ENCODE measurements at places on chromosomes 1 and 21. TPM values are rescaled to one million over a fixed set of nuclear protein-coding genes. Genes with fewer than 3 reads are reported as not detected.
A peak's percentile ranks its signal among the peaks of the same experiment; 100 is the strongest.

DNA sequence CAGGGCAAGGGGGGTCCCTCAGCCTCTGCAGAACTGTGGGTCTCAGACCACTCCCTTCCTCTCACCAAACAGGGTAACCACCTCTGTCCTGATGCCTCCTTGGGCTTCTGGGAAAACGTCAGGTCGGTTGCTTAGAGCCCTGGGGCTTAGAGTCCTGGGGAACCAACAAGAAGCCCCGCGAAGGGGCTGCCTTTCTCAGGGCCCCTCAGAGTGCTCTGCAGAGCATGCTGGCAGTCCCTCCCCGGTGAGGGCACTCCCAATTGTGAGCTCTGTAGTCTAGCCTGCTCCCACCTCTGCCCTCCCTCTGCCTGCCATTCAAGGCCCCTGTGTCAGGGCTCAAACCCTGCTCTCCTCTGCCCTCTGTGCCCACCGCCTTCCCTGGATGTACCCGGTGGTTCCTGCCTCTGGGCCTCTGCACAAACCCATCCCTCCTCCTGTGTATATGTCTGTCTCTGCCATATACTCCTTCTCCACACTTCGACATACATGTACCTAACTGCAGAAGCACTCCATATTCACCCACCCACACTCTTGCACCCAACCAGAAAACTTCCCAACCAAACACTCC is 92.3 kb downstream of the DMRTB1 start:
- no peak for DNase-seq

- DNase-seq = no peak
Observed at GRCh38 chr1:239228451-239228850, 157.9 kb upstream of the CHRM3 start.

SLAMF9 gene
- total RNA-seq = not detected

DNA sequence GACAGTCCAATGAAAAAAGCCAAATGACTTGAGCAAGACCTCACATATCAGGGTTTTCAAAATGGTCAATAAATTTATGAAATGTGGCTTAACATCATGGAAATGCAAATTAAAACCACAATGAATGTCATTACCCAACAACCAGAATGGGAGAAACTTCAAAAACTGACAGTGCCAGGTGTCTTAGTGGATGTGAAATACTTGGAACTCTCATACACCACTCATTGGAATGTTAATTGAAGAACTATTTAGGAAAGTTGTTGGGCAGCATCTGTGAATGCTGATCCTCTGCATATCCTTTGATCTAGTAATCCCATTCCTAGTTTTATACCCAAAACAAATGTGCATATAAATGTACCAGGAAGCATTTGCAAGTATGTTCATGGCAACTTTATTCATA is 19.2 kb upstream of the BACH1 start:
- DNase-seq = no peak

- DNase-seq = no peak
Observed at GRCh38 chr1:205444300-205444930, 11.4 kb downstream of the BLACAT1 start.

GRCh38 chr1:111837393-111837792 is 81.7 kb downstream of the DDX20 start:
- DNase-seq = no peak

TSHB gene
- total RNA-seq = not detected

PIAS3 gene
- total RNA-seq = 36.6 TPM

DNAJC6 gene
- total RNA-seq = 5.3 TPM

- DNase-seq = peak; percentile 72
Observed at GRCh38 chr1:43774359-43774758, 67.0 kb downstream of the ST3GAL3 start.

DNA sequence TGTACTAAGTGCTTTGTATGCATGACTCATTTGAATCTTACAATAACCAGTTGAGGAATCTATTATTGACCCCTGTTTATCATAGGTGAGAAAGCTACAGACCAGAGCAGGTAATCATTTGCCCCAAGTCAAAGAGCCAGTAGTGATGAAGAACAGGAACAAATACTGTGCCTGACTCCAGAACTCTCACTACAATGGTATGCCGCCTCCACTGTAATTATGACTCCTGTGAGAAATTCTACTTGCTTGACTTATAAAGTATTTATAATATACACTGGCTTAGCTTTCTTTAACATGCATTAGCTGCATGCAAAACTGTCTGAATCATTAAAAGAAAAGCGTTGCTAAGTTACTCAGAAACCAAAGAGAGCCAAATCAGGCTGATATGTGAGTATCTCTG is 92.6 kb downstream of the ZNF281 start:
- peak; percentile 39 for DNase-seq

GRCh38 chr21:27806281-27806680 is 839.4 kb upstream of the ADAMTS5 start:
- peak; percentile 74 for DNase-seq

- DNase-seq = no peak
Observed at GRCh38 chr1:100051893-100052292, 80.8 kb downstream of the SASS6 start.

RIPPLY3 gene
- total RNA-seq = 0.64 TPM

KLF17 gene
- total RNA-seq = 0.37 TPM

FCGR3A gene
- not detected for total RNA-seq

LORICRIN gene
- total RNA-seq = not detected

GRCh38 chr1:169890761-169891538 is 2.7 kb downstream of the SCYL3 start:
- peak; percentile 31 for DNase-seq

DNA sequence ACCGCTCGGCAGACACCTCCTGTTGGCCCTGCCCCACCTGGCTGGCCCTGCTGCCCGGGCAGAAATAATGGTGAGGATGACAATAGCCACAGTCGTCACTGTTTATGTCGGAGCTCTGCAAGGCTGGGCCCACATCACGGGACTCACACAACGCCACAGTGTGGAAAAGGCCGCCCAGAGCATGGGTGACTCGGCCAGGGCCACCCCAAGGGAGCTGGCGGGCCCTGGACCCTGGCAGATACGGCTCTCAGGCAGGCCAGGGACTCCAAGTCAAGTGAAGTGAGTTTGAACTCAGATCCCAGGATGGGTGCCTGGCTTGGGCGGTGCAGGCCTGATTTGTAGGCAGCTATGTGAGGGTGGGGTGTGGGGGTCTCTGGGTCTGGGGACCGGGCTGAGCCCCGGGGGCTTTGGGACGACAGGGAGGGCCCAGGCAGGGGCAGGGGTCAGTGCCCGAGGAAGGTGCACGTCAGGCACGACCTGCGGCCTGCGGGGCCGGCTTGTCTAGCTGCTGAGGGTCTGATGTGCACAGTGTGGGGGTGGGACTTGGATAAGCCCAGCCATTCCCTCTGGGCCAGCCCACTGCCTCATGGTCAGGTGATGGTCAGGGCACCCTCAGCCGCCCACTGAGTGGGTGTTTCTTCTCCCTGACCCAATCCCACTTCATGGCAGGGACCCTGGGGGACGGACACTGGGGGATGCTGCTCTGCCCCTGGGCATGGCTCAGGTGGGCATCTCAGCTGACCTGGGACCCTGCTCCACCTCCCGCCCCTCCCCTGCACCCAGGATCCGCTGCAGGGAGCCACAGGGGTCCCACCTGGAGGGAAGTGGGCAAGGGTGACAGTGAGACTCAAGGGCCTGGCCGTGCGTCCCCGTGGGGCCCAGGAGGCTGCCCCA is 1.0 kb downstream of the RNF223 start:
- no peak for DNase-seq

SLC45A3 gene
- 7.8 TPM for total RNA-seq

ADGRB2 gene
- total RNA-seq = 8.3 TPM

- DNase-seq = no peak
Observed at GRCh38 chr1:8465692-8466091, 147.8 kb downstream of the SLC45A1 start.

All from M059J (cell line).